ENCODE measurements at places on chromosomes 16 and 17.

DNA sequence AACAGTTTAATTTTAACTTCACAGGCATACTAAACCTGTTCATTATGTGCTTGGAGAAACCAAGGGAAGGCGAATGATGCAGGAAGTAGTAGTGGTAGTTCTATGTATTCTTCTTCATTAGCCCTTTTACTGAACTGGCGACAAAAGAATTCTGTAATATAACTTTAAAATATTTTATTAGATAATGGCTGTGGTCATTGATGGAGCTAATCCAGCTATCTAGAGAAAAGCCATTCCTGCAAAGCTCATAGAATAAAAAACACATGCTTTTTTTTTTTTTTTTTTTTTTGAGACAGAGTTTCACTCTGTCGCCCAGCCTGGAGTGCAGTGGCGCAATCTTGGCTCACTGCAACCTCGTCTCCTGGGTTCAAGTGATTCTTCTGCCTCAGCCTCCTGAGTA is 23.5 kb downstream of the TANC2 start:
- no peak for DNase-seq

GRCh38 chr17:56432443-56432842 is 161.1 kb upstream of the NOG start:
- no peak for DNase-seq

DNA sequence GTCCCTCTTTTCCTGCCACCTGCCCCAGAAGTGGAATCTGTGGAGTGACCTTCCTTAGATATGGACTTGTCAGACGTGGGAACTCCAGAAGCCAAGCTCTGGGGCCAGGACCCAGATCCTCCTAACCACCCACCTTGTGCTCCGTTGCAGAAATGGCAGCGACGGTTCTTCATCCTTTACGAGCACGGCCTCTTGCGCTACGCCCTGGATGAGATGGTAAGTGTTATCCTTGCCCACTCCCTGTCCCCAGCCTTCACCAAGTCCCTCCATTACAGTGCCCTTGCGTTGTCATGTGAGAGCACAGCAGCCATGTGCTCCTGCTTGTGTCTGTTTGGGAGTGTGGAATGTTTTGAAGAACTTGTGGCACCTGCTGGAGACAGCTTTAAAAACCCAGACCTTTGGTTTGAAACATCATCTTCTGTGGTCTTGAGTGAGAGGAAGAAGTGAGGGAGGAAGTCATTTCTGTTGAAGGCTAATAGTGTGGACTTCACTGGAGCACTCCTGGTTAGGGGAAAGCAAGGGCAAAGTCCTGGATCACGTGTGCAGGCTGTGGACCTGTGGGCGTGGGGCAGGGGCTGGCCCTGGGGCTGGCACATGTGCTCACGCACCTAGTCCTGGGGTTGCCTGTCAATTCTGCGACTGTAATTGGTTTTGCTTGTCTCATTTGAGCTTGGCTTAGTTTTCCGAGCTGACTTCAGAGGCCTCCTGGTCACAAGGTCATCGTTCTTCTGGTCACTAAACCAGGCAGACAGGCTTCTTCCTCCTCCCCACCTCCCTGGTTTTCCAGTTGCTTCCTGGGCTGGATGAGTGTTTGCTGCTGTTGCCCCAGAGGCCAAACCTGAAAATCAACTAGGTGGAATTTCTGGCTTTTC is 35.8 kb downstream of the MPRIP start:
- no peak for DNase-seq

DNA sequence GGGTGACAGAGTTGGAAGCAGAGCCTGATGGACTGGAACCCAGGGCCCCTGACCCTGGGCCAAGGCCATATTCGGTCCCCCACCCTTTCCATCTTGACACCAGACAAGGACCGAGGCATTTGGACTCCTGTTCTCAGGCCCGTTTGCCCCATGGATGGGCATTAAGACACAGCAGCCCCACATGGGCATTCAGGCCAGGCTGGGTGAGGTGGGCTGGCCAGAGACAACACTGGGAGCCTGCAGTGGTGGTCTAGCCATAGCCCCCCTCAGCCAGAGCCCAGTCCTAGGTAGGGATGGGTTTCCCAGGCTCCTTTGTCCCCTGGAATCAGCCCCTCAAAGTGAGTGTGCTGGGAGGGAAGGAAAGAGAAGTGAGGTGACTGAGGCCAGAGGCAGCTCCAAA is 1.6 kb downstream of the PDK2 start:
- DNase-seq, result no peak

DNA sequence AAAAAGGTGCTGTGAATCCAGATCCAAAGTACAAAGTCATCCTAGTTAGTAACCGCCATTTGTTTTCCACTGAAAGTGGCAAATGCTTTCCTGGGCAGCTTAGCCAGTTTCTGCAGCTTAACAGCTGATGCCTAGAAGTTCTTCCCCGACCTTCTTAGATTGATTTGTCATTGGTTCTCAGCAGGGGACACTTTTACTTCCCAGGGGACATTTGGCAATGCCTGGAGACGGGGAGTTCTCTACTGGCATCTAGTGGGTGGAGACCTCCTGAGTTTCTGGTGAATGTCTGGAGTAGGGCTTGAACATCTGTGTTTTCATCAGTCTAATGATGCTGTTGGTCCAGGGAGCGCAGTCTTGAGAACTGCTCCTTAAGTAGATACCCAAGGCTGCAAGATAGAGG is 7.6 kb downstream of the DNAJA3 start:
- DNase-seq, result no peak

DNA sequence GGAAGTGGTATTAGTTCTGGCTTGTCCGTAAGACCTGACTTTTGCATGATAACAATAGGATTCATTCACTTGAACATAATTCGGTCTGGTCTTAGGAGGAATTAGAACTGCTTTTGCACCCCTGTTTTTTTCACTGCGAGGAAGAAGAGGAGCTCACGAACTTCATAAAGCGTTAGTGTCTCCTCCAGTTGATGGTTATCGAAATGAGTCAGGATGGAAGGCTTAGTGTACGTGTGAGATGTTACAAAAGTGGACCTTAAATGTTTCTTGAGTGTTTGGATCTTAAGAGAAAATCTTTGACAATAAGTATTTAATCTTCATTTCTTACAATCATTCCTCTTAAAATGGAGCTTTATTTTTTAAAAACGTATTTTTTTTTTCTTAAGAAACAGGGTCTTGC is 52.8 kb downstream of the USP10 start:
- no peak for DNase-seq

All from NCI-H1694 treated with DMSO at 0.1 percent for 48 hours (cell line).